ENCODE measurements at places on chromosomes 13 and 19.
A peak's percentile ranks its signal among the peaks of the same experiment; 100 is the strongest.

GRCh38 chr13:98368019-98368418 is 190.9 kb upstream of the RNF113B start:
- no peak for ATAC-seq

DNA sequence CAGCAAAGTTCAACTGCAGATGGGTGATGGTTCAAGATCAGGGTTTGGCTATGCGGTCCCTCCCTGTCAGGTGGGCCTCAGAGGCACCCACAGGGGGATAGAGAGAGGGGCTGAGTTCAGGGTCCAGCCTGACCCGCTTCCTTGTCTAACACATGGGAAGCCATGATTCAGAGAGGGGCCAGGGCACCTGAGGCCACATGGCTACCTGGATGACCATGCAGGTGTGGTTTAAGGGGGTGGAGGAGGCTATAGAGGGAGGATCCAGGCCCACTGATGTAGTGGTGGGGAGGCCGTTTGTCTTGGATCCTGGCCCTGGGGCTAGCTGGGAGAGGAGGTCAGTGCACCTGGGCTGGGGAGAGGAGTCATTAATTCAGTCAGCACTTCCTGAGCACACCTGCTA is 56.7 kb downstream of the ZNF536 start:
- ATAC-seq, result no peak

GRCh38 chr13:46738766-46739165 is 58.2 kb downstream of the ESD start:
- no peak for ATAC-seq

DNA sequence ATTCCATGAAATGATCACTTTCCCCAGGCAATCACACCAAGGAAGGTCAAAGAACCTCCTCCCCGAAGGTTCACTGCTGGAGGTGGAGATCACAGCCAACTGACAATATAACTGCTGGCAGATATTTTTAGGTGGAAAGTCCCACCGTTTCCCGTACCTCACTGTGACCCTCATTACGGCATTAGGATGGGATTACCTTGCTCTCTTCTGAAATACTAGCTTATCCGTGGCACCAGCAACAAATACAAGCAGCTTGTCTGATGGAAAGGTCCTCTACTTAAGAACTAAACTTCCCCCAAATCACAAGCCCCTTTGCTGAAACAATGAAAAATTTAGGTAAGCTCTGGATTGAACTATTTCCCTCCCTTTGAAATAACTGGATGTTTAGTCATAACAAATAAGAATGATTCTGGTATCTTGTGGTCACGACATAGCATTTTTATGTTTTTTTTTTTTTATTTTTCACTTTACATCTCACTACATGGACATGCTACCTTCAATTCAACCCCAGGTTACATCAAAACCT is 178.9 kb downstream of the COL4A1 start:
- ATAC-seq, result no peak

DNA sequence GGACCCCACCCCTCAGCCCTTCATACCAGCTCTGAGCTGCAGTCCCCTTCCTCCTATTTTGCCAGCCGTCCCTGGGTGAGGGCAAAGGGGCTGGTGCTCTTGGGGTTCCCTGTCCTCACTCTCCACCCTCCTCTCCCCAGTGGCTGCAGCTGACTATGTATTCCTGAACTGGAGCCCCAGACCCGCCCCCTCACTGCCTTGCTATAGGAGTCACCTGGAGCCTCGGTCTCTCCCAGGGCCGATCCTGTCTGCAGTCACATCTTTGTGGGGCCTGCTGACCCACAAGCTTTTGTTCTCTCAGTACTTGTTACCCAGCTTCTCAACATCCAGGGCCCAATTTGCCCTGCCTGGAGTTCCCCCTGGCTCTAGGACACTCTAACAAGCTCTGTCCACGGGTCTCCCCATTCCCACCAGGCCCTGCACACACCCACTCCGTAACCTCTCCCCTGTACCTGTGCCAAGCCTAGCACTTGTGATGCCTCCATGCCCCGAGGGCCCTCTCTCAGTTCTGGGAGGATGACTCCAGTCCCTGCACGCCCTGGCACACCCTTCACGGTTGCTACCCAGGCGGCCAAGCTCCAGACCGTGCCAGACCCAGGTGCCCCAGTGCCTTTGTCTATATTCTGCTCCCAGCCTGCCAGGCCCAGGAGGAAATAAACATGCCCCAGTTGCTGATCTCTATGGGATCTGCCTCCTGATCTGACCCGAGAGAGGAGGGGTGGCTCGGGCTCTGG is 2.4 kb downstream of the COX7A1 start:
- no peak for ATAC-seq

GRCh38 chr13:41546372-41547190 is 89.2 kb downstream of the RGCC start:
- ATAC-seq, result peak; percentile 64

- ATAC-seq, result no peak
These were observed 16.7 kb upstream of the SERPINE3 start for GRCh38 chr13:51322826-51323225.

DNA sequence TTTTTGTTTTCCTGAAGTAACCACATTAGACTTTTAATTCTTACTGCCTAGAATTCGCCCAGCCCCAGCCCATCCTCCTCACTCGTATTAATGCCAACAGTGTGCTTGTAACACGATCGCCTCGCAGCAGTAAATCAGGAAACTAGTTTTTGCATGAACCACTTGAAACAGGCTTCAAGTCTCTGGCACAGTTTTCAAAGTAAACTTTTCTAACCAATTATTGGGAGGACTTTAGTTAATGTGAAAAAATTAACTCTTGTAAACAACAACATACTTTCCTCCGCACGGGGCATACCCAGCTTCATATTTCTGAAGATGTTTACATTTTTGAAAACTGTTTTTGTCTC is 39.2 kb downstream of the TNFRSF19 start:
- ATAC-seq, result peak; percentile 59

GRCh38 chr13:40060296-40061007 is 405.0 kb downstream of the COG6 start:
- peak; percentile 5 for ATAC-seq

DNA sequence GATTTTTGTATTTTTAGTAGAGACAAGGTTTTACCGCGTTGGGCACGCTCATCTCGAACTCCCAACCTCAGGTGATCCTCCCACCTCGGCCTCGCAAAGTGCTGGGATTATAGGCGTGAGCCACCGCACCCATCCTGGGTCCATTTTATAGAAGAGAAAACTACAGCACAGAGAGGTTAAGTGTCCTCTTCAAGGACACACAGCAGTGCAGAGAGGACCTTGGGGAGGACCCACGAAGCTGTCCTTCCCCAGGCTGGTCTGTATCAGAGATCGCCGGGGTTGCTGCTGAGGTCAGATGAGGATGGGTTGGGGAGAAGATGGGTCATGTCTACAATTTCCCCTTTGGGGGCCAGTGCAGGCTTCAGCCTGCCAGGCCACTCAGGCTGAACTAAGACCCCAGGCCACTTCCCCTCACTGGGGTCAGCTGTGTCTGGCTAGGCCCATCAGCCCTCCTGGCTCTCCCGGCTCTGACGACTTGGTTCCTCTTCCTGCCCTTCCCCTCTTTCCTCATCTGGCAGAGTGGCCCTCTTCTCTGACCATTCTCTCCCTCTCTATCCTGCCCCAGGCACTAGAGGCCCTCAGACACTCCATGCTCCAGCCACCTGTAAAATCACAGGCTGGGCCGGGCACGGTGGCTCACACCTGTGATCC is 9.6 kb downstream of the MYO1F start:
- no peak for ATAC-seq

- no peak for ATAC-seq
These were observed 1.2 kb downstream of the PSPC1 start for GRCh38 chr13:19781526-19781925.

GRCh38 chr13:110274687-110275086 is 32.3 kb downstream of the COL4A1 start:
- ATAC-seq, result peak; percentile 42

DNA sequence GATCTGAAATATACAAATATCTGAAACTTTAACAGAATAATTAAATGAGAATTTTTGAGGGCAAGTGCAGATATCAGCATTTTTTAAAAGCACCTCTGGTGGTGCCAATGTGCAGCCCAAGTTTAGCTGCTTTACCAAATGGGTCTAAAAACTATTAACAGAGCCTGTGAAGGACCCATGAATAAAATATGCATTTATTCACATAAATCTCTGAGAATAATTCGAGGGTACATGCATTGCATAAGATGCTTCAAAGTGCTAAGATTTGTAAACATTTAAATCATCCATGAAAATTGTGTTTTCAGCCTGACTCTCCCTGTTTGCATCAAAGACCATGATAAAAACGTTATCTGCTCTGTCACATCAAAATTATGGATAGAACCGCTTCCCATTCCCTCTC is 47.1 kb upstream of the TNFSF11 start:
- no peak for ATAC-seq

DNA sequence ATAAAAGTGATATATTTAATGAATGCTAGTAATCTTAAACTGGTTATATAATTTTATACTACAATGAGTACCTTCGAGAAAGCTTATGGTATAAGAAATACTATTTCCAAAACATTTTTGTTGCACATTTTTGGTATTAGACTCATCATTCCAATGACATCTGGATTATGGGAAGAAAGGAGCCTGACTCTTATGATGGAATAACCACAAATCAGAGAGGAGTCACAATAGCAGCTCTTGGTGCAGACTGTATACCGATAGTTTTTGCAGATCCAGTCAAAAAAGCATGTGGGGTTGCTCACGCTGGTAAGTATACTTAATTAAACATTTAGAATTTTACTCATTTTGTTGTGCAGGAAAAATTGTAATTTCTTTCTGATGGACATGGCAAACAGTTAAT is 3.9 kb downstream of the LACC1 start:
- no peak for ATAC-seq

GRCh38 chr19:4310247-4311121 is 6.1 kb downstream of the FSD1 start:
- peak; percentile 55 for ATAC-seq

DNA sequence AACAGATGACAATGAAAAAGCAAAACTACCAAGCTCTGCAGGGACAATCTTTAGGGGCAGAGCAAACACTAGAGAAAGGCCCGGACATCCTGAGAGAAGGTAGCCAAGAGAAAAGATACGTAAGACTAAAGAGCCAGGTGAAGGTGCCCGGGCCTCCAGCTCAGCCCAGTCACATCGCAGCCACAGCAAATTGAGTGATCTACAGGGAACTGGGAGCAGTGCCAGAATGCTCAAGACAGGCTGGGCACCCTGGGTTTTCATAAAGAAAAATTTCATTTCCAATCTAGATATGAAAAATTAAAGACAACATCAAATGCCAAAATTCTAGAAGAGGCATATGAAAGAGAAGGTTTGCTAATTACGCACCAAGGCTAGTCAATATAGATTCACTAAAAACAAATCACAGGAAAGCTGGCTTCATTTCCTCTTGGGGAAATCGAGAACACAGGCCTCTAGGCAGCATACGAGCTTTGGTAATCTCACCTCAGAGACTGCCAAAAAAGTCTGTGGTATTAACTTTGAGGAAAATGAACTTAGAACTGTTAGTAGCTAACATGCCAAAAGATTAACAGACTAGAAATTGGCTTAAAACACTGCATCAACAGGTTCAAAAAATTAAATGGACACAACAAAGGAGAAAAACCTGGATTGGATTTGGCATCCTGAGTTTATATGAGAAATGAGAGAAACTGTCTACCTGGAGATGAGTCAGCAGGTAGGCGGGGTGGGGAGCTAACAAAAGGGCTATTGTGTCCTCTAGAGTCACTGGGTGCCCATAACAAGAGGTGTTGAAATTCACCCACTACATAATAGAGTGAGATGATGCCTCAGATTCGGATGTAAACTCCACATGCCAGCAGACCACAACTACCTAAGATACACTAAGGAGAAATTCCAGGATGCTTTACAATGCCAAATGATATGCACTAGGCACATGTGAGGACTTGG is 6.6 kb downstream of the ANKRD10 start:
- ATAC-seq, result no peak
